Hypothalamus (tissue), 51 donors: ENCODE measurements at places on chromosomes 12 and 14.
A peak's percentile ranks its signal among the peaks of the same experiment; 100 is the strongest.

DNA sequence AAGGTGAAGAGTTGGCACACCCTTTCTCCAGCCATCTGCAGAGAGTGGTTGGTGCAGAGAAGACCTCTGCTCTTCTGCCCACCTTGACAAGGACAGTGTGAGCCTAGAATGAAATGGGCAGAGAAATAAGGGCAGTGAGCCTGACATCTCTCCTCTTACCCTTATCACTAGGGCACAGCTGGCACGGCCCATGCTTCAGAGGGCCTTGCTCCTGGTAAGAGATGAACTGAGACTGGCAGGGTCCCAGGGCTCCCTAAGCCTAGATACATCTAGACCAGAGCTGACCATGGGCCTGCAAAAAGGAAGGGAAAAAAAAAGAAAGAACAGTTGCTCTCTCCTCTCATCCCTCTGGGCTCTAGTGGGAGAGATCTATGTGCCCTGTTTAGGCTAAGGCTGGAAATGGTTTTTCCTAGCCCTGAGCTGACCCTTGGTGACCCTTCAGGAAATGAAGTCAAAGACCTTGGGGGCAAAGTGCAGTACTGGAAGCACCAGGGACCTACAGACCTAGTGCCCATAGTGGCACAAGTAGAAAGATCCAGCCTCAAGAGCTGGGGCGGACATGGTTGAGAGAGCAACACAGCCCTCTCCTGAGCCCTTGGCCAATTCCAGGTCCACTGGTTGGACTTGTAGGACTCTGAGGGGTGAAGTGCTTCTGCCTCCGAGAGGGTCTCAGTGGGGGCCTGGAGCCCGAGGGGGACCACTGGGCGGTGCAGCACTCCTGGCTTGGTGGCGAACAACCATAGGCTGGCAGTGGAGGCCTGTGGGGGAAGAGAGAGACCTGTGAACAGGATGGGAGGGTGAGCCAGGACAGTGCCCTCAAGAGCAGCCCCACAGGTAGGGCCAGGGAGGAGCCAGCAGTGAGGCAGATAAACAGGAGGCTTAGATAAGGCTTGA, 22.0 kb downstream of the PRPF40B start:
- DNase-seq = no peak

GRCh38 chr12:96434107-96434506, 33.9 kb upstream of the CDK17 start:
- no peak for DNase-seq

GRCh38 chr14:53581504-53581903, 375.1 kb downstream of the BMP4 start:
- DNase-seq = no peak

DNA sequence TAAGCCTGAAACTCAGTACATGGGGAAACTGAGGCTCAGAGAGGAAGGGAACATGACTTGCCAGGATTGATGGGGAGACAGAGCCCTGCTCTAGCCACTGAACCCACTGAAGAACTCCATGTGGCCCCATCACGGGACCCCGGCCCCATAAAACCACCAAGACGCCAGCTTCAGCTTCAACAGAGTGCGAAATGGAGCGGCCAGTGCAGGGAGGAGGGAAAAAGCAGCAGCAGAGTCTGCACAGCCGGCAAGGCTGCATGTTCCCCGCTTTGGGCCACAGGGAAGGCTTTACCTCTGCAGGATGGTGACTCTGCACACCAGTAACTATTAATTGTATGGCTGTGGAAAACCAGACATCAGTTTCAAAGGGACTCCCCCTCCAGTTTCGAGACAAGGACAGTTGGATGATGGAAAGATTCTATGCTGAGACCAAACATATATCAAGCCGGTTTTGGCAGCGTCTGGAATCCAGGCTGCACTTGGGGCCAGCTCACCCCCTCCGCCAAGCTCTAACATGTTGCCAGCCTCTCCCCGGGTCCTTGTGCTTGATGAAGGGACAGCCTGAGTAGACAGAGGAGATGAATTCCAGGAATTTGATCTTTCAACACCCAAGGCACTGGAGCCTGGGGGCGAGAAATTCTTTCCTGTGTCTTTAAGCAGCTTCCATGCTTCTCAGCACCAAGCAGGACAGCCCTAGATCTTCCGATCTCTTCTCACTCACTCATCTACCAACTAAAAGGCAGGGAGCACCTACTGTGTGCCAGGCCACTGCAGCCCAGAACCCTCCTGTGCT, 55.7 kb upstream of the BCL11B start:
- DNase-seq = no peak

- DNase-seq = no peak
Measured at GRCh38 chr14:54338696-54339317, 58.0 kb upstream of the CDKN3 start.

- DNase-seq = no peak
Measured at GRCh38 chr12:52313461-52313860, 7.7 kb downstream of the KRT83 start.

DNA sequence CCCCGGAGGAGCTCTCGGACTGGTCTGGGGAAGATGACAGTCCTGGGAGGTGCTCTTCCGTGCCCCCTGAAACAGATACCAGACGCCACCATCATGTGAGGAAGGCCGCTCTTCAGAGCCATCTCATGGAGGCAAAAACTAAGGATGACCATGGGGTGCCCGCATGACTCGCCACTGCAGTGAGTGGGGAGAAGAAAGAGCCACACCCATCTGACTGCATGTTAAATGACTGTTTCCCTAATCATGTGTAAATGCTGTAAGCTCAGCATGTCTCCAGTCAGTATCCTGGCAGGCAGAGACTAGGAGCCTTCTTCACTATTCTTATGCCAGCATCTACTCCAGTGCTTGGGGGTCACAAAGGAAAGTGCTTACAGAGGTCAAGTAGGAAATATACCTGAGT, 4.0 kb downstream of the STON2 start:
- no peak for DNase-seq

DNA sequence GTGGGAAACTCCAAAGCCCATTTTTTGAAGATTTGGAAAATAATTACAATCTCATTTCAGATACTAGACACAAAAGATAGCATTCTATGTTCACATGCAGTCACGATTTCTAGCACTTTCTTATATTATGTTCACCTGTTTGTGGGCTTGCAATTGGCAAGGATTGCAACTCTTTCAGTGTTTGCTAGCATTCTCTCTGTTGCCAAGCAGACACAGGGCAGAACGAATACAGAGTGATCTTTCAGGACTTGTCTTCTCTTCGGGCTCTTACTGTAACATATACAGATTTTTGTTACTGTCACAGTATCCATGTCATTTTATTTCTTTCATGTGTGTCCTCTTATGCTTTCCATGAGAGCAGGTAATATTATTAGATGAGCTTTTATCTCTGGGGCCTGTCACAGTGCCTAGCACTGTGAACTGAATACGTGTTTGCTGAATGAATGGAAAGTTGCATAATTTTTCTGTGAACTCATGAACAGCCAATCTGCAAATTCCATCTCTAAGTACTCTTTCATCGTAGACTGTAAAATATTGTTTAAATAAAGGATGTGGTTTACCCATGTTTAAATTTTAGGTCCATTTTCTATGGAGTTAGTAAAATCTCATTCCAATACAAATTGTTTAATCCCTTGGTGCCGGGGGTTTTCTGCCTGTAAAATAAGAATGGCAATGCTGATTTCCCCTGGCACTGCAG, 105.1 kb downstream of the BMP4 start:
- DNase-seq = no peak

DNA sequence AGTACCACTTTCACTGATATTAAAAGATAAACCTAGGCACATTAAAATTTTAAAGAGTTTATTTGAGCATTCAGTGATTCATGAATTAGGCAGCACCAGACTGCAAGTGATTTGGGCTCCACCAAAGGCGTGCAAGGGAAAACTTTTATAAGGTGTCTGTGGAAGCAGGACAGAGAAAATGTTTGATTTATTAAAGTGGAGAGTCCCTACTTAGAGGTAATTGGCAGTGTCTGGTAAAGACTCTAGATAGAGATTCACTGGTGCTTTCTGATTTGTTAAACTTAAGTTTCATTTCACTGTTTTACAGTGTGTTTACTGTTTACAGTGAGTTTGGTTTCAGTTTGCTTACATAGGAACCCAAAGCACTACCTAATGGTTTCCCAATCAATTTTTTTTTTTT, 72.8 kb downstream of the ANKS1B start:
- no peak for DNase-seq

- DNase-seq = no peak
Measured at GRCh38 chr12:52542785-52543318, 10.1 kb downstream of the KRT71 start.

GRCh38 chr12:27840229-27840999, 60.4 kb upstream of the MANSC4 start:
- DNase-seq = no peak

- no peak for DNase-seq
Measured at GRCh38 chr12:122004633-122005071, 17.0 kb upstream of the BCL7A start.

- DNase-seq = no peak
Measured at GRCh38 chr12:89166121-89166520, 186.2 kb downstream of the DUSP6 start.

GRCh38 chr12:87846045-87846444, 183.2 kb downstream of the C12orf50 start:
- DNase-seq = no peak

GRCh38 chr12:94089891-94090290, 58.5 kb upstream of the PLXNC1 start:
- no peak for DNase-seq

DNA sequence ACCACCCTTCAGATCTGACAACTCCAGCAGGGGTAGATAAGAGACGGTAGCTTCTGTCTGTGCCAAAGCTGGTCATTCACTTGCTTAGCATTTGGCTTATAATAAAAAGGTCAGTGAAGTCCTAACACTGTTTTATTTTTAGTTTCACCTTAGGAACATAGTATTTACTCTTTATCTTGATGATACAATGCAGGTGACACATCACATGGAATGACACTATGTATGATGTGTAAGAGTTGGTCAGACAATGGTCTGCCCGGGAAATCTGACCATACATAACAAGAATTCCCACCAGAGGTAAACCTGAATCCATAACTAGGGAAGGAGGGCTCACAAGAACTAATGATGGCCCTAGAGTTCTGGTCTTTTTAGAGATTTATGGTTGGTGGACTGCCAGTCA, 66.6 kb downstream of the IFNG start:
- no peak for DNase-seq

- DNase-seq = peak; percentile 85
Measured at GRCh38 chr12:123364532-123365024, at the start of gene SBNO1. Gene SBNO1 (minus strand): TSS chr12:123364847. CDS start chr12:123350441, 14,406 bp downstream.

- DNase-seq = no peak
Measured at GRCh38 chr14:50666772-50667683, 1.1 kb downstream of the SAV1 start.

DNA sequence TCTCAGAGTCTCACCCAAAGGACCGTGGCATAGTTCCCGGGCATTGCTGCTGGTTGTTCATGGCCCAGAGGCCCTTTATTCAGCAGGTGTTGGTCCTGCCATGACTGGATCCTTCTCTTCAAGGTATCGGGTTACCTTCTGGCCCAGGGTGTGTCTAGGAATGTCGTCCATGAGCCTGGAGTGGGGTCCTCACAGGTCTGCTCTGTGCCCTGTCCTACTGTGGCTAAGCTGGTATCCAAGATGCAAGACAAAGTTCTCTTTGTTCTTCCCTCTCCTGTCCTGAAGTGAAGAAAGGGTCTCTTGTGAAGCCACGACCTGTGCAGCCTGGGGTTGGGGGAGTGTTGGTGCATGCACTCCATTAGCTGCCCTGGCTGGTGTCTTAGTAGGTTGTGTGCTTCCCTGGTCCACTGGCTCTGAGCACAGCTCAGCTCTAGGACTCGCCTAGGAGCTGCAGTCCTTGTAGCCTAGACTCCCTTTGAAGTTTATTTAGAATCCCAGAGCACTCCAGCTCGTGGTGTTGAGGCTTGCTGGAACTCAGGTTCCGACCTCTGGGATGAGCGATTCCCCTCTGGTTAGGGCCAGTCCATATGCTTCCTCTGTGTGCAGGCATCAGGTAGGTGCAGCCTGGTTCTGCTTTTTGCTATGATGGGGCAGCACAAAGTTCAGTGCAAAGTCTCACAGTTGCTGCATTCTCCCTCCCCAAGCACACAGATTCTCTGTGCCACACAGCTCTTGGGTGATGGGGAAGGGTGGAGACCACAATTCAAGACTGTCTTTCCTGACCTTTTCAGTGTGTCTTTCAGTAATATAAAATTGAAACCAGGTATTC, 117.4 kb downstream of the NUBPL start:
- no peak for DNase-seq

- DNase-seq = no peak
Measured at GRCh38 chr12:111759271-111759670, 7.5 kb upstream of the ALDH2 start.

- no peak for DNase-seq
Measured at GRCh38 chr12:71440763-71441748, 1.5 kb downstream of the LGR5 start.

- DNase-seq = no peak
Measured at GRCh38 chr14:74596741-74597450, 15.1 kb downstream of the LTBP2 start.

- no peak for DNase-seq
Measured at GRCh38 chr14:54867011-54867410, 35.6 kb downstream of the GCH1 start.

DNA sequence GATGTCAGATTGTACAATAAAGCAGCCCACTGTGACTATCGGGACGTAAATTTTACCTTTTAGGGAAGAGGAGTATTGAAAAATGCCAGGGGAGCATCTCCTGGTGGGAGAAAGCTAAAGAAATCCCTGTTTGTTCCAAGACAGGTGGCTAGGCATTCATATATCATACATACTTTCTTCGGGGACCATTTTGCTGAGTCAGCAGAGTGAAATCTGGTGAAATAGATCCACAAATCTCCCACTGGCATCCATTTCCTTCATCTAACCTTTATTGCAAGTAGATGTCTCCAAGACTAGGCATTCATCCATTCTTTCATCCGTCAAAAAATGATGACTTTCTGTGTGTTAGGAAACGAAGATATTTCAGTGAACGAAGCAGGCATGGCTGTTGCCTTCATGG, 107.1 kb downstream of the BMP4 start:
- DNase-seq = no peak

DNA sequence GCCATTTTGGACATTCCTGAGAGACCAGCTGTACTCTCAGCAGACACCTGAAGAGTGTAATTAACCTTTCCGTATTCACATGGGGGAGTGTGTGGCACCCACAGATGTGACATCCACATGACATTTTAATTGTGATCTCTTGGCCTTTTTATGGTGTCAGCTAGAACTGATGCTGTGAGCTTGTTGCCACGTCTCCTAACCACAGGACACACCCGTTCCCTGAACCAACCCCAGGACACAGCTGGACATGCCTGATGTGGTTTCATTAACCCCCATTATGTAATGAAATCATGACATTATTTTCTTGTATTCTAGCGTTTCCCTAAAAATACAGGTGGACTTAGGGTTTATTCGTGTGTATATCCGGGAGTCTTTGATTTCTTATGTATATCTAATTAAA, 1036.1 kb downstream of the TMEM121 start:
- no peak for DNase-seq

- no peak for DNase-seq
Measured at GRCh38 chr12:15505616-15506015, 183.3 kb downstream of the PTPRO start.

DNA sequence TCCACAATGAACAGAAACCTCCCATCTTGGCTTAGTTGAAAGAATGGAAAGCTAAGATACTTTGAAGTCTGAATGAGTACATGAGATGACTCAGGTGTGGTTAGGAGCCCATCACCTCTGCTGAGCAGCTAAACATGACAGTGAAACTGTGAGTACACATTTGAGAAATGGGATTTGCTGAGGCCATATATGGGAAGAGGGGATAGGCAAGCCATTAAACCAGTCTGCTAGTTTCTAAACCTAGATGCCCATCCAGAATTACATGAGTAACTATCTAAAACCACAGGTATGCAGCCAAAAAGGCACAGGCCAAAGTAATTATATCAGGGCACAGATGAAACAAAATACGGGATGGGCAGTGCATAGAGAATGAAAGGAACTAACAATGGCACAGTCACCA, 41.2 kb downstream of the NKX2-1 start:
- no peak for DNase-seq
